ENCODE measurements at places on chromosomes 13 and 19. TPM values are rescaled to one million over a fixed set of nuclear protein-coding genes. Genes with fewer than 3 reads are reported as not detected.

ZNF790 gene
- 5.1 TPM for total RNA-seq

MAP2K7 gene
- 11.5 TPM for total RNA-seq

CCDC169 gene
- total RNA-seq, result 0.24 TPM

LILRB3 gene
- total RNA-seq, result not detected

ATP8B3 gene
- total RNA-seq, result 1.2 TPM

MZT1 gene
- 7.5 TPM for total RNA-seq

FREM2 gene
- 0.24 TPM for total RNA-seq

LGI4 gene
- total RNA-seq, result under 0.01 TPM

OR7A5 gene
- total RNA-seq, result not detected

NCAN gene
- total RNA-seq, result not detected

FFAR2 gene
- 0.24 TPM for total RNA-seq

KLF1 gene
- not detected for total RNA-seq

GAS6 gene
- 130 TPM for total RNA-seq

GRK1 gene
- total RNA-seq, result not detected

SMG9 gene
- 7.5 TPM for total RNA-seq

NLRP9 gene
- not detected for total RNA-seq

ITGBL1 gene
- 0.24 TPM for total RNA-seq

NFIX gene
- 16.6 TPM for total RNA-seq

SMIM17 gene
- 0.24 TPM for total RNA-seq

TNNT1 gene
- total RNA-seq, result 79.9 TPM

DCT gene
- total RNA-seq, result not detected
